Stomach (tissue), 19 donors: ENCODE measurements at places on chromosomes 6 and 20. TPM values are rescaled to one million over a fixed set of nuclear protein-coding genes. Genes with fewer than 3 reads are reported as not detected.

RRP36 gene
- 61.1 TPM for total RNA-seq

CGAS gene
- 3.5 TPM for total RNA-seq

KPNA5 gene
- total RNA-seq, result 12.3 TPM

GRCh38 chr6:113632220-113632864 is 224.8 kb upstream of the MARCKS start:
- DNase-seq, result peak; percentile 45

GRCh38 chr20:2899243-2899642 is 26.0 kb downstream of the PTPRA start:
- DNase-seq, result no peak

GRCh38 chr6:35668096-35668495 is 20.6 kb downstream of the FKBP5 start:
- peak; percentile 20 for DNase-seq
